ENCODE measurements at places on chromosomes 6 and 20. TPM values are rescaled to one million over a fixed set of nuclear protein-coding genes. Genes with fewer than 3 reads are reported as not detected.

DNA sequence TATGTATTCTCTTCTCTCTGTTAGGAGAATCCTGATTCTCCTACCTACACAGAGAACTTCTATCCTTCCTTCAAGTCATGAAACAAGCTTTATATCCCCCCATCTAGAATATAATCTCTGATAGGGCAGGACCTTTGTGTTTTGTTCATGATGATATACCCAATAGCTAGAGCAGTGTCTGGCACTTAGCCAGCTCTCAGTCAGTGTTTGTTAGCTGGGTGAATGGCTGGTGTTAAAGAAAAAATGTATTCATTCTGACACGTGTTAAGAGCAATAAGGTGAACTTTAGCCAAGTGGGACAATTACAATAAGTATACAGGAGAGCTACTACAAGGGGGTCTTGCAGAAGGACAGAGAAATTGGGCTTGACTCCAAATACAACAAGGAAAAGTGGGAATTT lies 34.3 kb upstream of the TNFRSF21 start:
- no peak for DNase-seq

DNA sequence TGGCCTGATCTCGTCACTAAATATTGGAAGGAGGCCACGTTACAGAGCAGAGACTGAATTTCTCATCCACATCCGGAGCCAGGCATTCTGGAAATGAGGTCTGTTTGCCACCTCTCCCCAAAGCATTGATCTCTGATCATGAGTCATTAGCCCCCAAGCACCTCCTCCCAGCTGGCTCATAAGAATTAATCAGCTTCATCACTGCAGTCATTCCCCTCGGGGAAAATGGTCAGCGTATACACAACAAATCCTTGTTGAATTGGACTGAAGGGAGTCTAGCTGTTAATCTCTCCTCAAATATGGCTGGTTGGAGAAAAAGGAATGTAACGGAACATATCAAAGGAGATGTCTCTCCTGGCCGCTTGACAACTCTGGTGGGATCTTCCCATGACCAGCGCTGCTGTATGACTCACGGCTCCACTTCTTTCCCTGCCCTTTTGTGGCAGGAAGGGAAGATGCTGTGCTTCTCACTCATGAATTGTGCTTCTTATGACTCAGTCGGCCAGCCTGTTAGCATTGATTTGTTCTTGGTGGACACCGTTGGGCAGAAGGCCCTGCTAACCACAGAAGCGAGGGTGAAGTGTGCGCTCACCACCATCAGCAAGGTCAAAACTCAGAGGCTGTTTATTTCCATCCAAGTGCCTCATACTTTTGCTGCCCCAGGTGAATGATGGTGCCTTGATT lies 76.7 kb downstream of the RNF182 start:
- DNase-seq, result peak; percentile 62

The NKAIN2 gene
- total RNA-seq, result 1.1 TPM

The XKR7 gene
- 8.1 TPM for total RNA-seq

DNA sequence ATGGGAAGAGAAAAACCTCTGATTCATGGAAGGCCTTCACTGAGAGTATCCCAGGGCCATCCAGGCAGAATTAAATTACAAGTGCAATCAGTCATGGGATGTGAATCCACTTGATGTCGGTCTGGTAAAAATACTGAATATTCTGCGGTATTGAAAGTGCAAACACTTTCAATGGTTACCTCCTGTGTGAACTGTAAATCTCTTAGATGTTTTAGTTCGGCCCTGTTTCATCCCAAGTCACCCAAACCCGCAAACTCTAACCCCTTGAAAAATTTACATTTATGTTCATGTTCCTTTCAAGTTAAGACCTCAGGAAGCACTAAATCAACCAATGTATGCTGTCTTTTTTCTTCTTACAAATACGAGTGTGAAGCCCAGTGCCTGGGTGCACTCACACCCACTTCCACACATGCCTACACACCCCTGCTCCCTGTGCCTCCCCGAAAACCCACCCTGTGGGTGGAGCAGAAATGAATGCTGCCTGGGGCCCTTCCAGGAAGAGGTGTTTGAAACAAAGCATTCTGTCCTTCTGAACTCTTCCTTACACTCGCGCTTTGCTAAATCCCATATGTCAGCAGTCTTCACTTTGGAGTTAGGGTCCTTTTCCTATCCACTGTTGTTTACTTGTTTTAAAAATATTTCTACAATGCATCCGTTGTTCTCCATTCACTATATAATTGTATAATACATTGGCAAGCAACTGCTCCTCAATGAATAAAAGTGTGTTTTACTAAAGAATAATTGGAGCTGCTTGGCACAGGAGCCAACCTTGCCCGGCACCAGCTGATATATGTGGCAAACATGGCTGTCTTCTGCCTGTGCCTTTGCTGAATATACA lies 62.7 kb downstream of the FYN start:
- no peak for DNase-seq

DNA sequence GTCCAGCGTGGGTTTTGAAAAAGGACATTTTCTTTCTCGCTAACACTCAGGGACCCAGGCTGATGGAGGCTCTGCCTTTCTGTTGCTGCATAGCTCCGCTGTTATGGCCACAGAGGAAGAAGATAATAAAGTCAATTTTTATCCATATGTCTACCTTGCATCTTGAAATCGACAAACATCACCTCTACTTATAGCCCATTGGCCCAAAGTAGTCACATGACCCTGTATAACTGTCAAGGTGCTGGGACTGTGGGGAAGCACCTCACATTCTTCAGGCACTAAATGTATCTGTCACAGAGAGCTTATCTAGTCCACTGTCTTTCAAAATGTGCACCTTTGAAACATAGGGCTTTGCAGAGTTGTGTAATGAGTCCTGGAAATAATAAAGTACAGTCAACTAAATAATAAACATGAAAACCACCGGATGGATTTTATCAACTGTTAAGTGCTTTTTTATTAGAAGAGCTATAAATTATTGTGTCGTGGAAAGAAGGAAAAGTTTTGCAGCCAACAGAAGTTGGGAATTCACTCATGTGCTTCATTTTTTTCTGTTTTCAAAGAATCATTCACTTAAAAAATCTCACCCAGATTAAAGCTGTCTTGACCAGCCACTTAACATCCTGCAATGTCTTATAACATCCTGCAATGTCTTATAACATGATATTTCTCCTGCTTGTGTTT lies 47.7 kb upstream of the RCAN2 start:
- DNase-seq, result no peak

DNA sequence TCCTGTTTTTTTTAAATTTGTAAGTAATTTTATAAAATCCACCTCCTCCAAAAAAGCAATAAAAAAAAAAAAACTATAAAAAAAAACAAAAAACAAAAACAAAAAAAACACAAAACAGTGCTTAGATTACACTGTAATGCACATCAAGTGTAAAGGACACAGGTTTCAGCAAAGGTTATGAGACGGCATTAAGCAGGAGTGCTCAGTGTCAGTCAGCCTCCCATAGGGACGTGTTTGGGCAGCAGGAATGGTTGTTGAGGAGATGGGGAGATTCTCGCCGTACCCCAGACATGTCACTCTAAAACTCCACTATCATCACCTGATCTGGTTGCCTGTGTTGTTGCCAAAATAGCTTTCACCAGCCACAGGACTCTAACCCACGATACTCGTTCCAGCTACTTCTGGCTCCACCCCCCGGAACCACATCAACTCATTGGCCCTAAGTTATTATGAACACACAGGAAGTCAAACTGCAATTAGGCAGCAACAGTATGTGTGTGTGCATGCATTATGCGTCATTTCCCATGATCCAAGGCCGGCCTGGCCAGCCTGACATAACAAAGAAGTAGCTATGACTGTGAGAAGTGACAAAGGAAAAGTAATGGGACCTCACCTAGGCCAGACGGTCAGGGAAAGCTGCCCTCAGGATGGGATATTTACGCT lies 28.7 kb downstream of the ECT2L start:
- DNase-seq, result no peak

DNA sequence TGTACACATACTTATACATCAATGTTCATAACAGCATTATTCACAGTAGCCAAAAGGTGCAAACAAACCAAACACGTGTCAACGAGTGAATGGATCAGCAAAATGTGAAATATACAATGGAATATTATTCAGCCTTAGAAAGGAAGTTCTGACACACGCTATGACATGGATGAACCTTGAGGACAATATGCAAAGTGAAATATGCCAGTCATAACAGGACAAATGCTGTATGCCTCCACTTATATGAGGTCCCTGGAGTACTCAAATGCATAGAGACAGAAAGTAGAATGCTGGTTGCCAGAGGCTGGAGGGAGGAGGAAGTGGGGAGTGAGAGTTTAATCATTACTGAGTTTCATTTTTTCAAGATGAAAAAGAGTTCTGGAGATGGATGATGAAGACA lies 37.8 kb upstream of the IGF2R start:
- DNase-seq, result no peak

- no peak for DNase-seq
Measured at GRCh38 chr6:5151360-5151954, 66.3 kb downstream of the PPP1R3G start.

GRCh38 chr6:163352011-163352685 lies 62.4 kb upstream of the QKI start:
- DNase-seq, result no peak
